IPS-NIHi11 (cell line): ENCODE measurements at places on chromosomes 11 and 22.

GRCh38 chr11:133082841-133083488 is 449.3 kb downstream of the OPCML start:
- DNase-seq: peak; percentile 91

DNA sequence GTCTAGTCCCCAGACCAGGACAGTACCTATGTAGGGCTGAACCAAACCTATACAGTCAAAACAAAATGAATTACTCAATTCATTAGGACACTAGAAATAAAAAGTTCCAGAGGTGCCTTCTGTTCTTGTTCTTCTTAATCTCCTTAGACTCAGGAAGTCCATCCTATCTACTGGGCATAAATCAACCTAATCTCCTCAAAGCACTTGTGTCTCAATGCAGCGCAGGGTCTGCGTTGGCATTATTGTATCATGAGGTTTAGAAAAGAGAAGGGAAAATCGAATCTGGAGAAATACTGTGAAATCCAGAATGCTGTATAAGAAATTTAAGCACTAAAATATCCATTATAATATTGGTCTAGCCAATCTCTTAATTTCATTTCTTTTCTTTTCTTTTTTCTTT is 2.4 kb upstream of the OR10V1 start:
- no peak for DNase-seq

GRCh38 chr11:122115524-122116379 is at the start of gene BLID:
TSS of gene BLID (minus strand) at chr11:122116215. CDS start at chr11:122115922, 293 bp downstream.
- peak; percentile 46 for DNase-seq

GRCh38 chr11:93528757-93529645 is 14.2 kb downstream of the SMCO4 start:
- no peak for DNase-seq

GRCh38 chr11:109708184-109708583 is 286.2 kb downstream of the C11orf87 start:
- no peak for DNase-seq

DNA sequence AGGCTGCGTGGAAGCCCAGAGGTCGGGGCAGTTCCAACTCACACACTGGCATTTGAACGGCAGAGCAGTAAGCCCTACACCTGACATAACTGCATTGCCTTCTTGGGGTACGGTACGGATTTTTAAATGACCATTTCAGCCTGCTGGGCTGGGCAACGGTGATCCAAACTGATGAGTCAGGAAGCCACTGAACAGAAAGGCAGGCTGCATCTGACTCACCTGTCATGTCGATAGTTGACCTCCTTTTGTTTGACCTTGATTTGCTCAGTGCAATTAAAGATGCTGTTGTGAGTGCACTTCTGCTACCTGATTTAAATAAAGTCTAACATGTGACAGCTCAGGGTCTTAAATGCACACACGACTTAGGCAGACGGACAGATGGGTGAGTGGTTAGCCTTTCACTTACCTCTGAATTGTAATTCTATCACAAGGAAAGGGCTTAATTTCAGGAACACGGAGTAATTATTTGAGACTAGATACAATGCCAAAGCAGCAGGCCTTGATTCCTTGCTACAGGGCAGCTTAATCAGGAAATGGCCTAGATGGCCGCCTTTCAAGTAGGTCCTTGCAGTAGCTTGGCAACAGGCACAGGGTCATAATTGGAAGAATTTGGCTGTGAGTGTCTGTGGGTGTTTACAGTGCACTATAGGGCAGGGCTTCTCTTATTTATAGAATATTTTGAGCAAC is 52.2 kb downstream of the BMAL1 start:
- DNase-seq: no peak

- DNase-seq: no peak
Observed at GRCh38 chr22:47457021-47457420, 694.6 kb downstream of the TBC1D22A start.

DNA sequence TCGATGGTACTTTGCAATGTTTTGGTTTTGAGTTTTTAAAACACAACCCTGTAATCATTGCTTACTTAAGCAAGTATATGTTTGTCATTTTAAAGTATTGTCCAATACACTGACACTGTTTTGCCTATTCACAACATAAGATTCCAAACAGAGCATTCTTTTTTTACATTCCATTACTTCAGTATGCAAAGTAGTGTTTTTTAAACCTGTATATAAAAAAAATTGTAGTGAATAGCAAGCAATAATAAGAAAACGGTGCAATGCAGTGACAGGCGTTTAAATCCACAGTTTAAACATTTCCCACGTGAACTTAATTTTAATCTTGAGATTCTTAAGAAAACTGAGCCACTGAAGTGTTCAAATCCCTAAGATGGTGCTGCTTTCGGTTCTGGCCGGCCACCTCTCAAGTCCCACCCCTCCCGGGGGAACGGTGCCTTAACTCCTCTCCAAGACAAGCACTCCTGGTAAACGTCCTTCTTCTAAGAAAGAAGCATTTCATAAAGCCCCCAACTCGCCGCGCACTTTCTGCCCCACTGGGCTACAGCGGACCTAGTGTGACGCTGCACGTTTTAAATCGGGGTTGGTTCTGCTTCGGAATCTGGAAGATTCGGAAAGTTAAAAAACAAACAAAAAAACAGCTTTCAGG is 2.9 kb downstream of the PGR start:
- peak; percentile 29 for DNase-seq
